ENCODE measurements at places on chromosomes 5 and 9. TPM values are rescaled to one million over a fixed set of nuclear protein-coding genes. Genes with fewer than 3 reads are reported as not detected.

FOXD1 gene
- 0.28 TPM for total RNA-seq

- DNase-seq: no peak
These were observed 404.4 kb downstream of the ICE1 start for GRCh38 chr5:5826911-5827310.

DNA sequence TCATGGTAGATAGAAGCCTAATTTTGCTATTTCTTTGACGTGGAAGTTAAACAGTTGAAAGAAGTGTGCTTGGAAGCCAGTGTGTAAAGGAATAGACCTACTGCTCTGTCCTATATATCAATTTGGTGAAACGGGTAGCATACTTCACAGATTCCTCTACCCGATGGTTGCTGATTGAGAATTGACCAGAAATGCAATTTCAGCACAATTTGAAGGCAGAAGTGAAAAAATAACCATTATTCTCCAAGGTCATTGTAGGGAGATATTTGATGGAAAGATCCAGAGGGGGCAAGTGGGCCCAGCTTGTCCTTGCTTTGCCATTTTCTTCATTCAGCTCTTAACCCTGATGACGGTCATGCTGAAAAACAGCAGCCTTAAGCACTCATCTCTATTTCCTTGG is 15.3 kb downstream of the CDH12 start:
- no peak for DNase-seq

GRCh38 chr5:6522923-6523322 is 74.3 kb downstream of the UBE2QL1 start:
- no peak for DNase-seq

GRCh38 chr5:179623906-179624741 is 653 bp upstream of the HNRNPH1 start:
- peak; percentile 68 for DNase-seq

GRCh38 chr5:136004436-136004835 is 24.4 kb upstream of the TGFBI start:
- DNase-seq: no peak

- DNase-seq: no peak
These were observed 443.4 kb downstream of the DTWD2 start for GRCh38 chr5:118544887-118545449.

DNA sequence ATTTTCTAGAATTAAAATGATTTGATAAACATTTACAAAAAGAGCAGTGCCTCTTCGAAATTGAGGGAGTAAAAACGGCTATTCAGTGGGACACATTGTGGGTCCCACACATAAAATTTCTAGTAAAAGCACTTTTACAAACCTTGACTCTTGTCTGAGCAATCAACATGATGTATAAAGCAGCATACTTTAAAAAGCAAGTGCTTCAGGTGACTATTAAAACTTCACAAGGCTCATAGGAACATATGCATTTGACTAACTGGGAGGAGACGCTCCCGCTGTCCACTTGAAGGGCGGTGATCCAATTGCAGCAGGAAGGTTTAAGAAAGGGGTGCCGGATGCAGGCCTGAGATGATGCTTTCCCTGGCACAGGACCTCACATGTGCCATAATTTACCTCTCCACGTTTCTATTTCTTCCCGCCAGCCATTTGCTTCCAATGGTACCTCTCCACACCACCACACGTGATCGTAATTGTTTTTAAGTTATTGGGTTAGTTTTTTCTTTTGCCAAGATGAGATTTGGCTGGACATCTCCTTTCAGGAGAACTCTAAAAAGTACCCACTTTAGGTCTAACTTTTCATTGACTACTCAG is 1.8 kb downstream of the MCTP1 start:
- no peak for DNase-seq

- DNase-seq: no peak
These were observed 120.4 kb upstream of the PTGER4 start for GRCh38 chr5:40559306-40559705.

EDIL3 gene
- not detected for total RNA-seq

DNA sequence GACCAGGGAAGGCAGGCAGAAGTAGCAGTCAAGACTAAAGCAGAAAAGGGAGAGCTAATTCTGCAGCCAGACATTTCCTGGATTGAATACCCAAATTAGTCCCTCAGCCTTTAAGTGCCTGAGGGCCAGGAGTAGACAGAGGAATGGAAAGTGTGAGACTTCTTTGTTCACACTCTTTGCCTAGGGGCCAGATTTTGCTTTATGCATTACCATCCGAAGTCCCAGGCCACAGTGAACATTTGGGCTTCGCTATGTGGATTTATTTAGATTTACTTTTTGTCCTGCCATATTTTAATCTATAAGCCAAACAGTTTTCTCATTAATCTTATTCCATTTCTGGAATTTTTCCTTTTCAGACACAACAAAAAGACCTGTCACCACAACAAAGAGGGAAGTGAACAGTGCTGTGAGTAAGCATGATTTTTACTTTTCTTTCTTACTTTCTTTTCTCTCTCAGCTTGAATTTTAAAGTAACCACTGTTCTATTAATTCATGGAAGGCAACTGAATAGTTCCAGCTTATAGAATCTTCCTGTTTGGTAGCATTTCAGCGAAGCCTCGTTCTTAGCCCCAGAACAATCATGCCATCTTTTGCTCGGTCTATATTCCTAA is 52.6 kb downstream of the PDCD1LG2 start:
- no peak for DNase-seq

DNA sequence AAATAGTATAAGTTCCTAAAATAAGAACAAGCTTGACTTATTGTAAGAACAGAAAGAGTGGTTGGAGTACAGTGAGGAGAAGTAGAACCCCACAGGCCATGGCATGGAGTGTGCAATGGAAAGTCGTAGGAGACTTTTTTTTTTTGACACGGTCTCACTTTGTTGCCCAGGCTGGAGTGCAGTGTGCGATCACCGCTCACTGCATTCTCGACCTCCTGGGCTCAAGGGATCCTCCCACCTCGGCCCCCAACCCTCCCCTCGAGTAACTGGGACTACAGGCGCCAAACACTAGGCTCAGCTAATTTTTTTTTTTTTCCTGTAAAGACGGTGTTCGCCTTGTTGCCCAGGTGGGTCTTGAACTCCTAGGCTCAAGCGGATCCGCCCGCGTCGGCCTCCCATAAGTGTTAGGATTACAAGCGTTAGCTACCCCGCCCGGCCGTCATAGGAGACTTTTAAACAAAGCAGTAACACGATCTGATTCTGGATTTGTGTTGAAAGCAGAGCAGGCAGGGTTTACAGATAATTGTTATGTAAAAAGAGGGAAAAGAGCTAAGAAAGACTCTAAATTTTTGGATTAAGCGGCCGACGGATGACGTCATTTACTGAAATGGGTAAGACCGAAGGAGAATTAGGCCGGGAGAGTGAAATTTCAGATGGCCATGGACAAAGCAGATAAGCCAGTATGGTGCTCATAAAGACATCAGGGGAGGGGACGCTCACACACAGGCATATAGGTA is 752 bp downstream of the TSTD2 start:
- DNase-seq: no peak

- DNase-seq: peak; percentile 73
These were observed 6.8 kb upstream of the FXN start for GRCh38 chr9:69028754-69029153.

IRX1 gene
- not detected for total RNA-seq

GRCh38 chr5:15545082-15545481 is 45.1 kb downstream of the FBXL7 start:
- DNase-seq: no peak

SPINK13 gene
- total RNA-seq: not detected

DNA sequence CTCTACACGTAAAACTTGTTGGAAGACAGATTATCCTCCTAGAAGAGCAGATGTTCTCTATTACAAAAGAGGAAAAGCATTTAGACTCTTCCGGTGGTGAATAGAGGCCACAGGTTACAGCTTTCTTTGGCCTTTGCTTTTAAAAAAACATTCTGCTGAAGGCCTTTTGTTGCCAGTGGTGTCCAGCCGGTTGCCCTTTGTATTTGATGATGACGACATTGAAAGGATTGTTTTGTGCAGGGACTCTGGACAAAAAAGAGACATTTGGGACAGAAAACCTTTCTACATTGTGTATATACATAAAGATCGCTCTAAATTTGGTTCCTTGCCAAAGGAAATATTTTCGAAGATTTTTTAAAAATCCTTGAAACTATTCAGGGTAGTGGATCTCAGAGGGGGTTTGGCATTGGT is 180.3 kb downstream of the C9orf152 start:
- no peak for DNase-seq

- DNase-seq: no peak
These were observed 35.2 kb upstream of the PIK3R1 start for GRCh38 chr5:68180121-68181038.

DNA sequence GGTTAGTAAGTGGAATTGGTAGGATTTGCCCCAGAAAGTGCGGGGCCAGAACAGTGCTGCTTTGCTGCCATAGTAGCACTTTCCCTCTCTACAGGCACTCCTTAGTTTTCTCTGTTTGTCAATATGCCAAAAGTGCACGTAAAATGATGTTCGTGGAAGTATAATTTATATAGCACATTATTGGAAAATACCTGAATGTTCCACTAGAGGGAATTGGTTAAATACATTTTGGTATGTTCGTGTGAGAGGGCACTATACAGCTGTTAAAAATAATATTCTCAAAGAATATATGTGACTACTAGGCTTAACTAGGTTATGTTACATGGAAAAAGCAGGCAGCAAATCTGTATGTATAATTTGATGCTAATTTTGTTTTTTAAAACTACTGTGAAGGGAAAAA is 184.0 kb upstream of the GDNF start:
- DNase-seq: no peak

DNA sequence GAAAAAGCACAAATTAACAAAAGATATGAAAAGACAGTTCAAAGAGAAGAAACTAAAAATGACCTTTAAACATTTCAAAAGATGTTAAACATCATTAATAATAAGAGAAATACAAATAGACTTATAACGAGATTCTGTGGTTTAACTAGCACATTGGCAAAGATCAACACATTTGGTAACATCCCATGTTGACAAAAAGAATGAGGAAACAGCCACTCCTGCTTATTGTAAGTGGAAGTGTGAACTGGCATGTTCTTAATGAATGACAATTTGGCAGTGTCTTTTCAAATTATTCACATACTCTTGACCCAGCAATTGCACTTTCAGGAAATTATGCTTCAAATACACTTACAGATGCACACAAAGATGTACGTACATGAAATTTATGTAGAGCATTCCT is 176.3 kb downstream of the TLE1 start:
- DNase-seq: no peak

- DNase-seq: no peak
These were observed 30.9 kb downstream of the CDO1 start for GRCh38 chr5:115785381-115786065.

- DNase-seq: no peak
These were observed 172.8 kb upstream of the PITX1 start for GRCh38 chr5:135206862-135207261.

AIF1L gene
- 0.50 TPM for total RNA-seq

DNA sequence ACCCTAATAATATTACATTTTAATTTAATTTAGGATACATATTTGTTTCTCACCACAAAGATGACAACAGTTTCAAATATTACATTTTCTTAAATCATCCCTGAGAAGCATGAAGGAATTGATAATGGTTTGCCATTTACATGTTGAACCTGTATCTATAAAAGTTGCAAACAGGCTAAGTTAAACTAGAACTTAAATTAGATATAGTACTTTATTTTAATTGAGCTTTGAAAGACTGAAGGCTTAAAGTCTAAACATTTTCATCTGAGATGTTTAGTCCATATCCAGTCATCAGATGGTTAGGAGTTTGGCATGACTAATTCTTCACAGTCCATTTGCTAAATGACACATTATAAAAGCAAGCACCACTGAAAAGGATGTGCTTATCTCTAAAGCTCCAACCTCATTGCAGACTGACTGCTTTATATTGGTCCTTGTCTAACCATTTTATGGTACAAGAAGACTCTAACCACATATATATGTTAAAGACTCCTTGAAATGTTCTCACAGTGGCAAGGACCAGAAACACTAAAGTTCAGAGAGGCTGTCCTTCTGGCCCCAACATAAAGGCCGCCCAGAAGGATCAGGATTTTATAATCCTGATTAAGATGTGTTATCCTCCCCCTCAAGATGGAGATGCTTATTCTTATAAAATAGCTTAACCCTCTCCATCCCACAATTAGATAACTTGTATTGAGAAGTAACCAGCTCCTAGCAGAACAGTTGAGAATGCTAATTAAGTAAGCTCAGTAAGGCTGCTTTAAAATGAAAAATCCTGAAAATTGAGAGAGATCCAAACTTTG is 25.8 kb downstream of the WNT8A start:
- DNase-seq: no peak

SPATA31D1 gene
- not detected for total RNA-seq

GRCh38 chr9:91522481-91522880 is 98.8 kb upstream of the NFIL3 start:
- no peak for DNase-seq

DNA sequence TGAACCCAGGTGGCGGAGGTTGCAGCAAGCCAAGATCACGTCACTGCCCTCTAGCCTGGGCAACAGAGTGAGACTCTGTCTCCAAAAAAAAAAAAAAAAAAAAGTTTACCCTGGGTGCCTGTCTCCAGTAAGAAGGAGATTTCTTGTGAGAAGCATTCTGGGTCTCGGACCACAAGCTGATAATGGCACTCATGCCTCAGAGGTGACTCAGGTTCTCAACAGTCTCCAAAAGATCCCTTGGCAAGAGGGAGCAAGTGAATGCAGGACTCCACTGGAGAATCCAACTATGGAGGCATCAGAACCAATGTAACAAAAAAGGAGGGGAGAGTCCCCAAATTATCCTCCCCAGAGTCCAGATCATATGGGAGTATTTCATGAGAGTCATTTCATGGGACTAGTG is 106.0 kb upstream of the LRRTM2 start:
- no peak for DNase-seq

DNA sequence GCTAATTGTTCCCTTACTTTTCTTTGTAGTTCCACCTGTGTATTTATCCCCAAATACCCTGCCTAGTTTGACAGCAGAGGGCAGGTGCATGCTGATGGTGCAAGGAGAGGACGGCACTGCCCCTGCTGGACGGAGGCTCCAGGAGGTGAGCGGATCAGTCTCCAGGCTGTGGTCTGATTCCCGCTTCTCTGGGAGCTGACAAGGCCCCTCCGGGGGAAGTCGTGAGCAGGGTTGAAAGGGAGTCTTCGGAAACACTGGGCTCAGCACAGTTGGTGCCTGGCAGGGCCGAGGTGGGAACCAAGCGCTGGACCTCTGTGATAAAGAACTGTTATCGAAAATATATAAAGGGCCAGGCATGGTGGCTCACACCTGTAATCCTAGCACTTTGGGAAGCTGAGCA is 52.9 kb downstream of the RASGEF1C start:
- no peak for DNase-seq

IL31RA gene
- 0.28 TPM for total RNA-seq

LCN2 gene
- total RNA-seq: not detected
